ENCODE measurements at places on chromosomes 13 and 19.

GRCh38 chr19:10713317-10713716 is 4.6 kb upstream of the DNM2 start:
- DNase-seq = no peak

DNA sequence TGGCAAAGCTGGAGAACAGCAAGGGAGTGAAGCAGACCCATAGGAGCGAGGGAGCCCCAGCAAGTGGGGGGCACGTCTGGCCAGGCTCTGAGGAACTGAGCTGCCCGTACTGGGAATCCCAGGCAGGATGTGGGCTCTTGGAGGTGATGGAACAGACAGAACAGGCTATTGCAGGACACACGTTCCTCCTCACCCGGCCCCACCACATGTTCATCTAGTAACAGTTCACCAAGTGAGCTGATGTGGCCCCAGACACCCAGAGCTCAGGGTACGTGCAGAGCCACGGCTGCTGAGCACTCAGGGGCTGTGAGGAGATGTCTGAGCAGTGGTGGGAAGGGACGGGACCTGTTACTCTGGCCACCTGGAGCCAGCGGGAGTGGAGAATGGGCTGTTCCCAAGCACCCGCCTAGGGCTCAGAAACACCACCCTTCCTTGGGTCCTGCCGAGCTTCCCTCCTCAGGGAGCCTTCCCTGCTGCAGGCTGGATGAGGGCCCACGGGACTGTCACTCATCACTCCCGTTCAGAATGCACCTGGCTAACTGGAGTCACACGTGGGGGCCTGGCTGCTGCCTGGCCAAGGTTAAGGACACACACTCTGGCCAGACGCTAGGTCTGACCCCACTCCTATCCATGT is 18.4 kb downstream of the ELL start:
- DNase-seq = no peak

GRCh38 chr13:96025283-96025682 is 27.9 kb downstream of the UGGT2 start:
- no peak for DNase-seq

- DNase-seq = no peak
Measured at GRCh38 chr19:50359328-50359818, 6.1 kb downstream of the NAPSA start.
